ENCODE measurements at places on chromosomes 11 and 22.

- peak; percentile 45 for DNase-seq
Observed at GRCh38 chr11:78138694-78139421, 568 bp downstream of the ALG8 start.

DNA sequence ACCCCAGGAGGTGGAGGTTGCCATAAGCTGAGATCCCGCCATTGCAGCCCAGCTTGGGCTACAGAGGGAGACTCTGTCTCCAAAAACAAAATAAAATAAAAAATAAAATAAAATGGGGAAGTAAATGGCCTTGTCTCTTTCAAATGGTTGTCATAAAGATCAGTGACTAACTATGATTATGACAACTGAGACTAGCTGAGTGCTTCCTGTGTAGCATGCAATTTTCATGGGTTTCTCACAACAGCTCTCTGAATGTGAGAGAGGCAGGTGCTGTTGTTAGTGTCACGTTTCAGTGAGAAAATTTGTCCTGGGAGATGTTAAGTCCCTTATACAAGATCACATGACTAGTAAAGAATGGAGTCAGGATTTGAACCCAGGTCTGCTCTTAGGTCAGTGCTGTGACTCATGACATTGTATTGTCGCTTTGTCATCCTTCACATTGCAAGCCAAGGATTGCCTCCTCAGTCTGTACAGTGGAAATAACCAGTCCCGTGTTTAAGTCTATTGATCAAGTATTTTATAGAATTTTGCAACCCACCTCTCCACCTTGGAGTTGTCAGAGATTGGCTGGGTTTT is 163.3 kb upstream of the CCDC90B start:
- no peak for DNase-seq

DNA sequence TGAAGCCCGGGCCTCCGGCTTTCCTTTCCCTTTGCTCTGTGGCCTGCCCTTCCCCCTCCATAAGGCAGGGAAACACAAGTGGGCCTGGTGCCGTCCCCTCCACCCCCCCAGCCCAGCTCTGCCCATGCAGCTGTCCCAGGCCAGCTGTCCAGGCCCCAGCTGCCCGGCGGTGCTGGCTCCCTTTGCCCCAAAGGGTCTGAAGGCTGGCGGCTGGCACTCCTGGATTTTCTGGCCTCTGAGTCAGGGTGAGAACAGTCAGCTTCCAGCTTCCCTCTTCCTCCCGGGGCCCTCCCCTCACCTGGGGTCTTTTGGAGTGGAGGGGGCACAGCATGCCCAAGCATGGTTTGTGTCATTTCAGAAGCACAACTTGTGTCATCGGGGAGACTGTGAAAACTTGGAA is 27.8 kb downstream of the CD82 start:
- DNase-seq, result no peak

- DNase-seq, result no peak
Observed at GRCh38 chr22:49179886-49180682, 647.6 kb downstream of the BRD1 start.

- DNase-seq, result no peak
Observed at GRCh38 chr11:120815319-120816100, 208.4 kb upstream of the TBCEL start.

DNA sequence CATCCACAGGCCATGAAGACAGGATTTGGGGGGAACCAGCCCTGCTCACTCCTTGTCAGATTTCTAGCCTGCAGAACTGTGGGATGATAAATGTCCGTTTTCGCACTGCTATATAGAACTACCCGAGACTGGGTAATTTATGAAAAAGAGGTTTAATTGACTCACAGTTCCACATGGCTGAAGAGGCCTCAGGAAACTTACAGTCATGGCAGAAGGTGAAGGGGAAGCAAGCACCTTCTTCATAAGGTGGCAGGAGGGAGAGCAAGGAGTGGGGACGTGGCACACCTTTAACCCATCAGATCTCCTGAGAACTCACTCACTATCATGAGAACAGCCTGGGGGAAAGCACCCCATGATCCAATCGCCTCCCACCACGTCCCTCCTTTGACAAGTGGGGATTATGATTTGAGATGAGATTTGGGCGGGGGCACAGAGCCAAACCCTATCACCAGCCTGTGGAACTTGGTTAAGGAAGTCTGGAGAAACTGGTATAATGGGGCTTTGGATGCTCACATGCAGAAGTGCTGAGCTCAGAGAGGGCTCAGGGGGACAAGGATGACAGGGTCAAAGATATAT is 50.7 kb downstream of the MYEOV start:
- DNase-seq, result no peak

DNA sequence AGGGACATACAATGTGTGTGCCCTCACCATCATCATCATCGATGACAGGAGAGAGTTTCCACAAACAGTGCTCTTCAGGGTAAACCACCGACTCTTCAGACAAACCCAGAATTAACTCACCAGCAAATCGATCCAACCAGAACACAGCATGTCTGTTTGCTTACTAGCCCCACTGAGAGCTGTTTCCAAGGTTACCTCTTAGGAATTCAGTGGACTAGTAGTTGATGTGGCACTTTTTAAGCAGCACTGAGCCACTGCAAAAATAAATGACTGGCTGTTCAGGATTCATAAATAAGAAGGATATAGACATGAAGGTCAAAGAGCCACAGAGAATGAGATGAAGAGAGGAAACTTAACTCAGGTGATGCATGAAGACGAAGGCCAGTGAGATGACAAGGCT is 83.1 kb downstream of the PARVA start:
- DNase-seq, result no peak

DNA sequence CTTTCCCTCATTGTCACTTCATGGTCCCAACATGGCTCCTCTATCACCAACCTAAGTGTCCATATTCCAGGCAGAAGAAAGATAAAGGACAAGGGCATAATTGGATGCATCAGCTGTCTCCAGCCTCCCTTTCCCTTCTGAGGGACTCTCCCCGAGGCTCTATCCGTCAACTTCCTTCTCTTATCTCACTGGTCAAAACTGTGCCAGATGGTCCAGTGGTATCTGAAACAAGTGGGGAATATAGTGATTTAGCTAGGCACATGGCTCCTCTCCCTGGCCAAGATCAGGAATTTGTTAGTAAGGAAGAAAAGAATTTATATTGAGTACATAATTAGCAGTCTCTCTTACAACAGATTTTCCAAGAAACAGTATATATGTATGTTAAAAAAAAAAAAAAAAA is 12.6 kb upstream of the SPON1 start:
- DNase-seq, result no peak

GRCh38 chr22:48250937-48251530 is 1488.6 kb downstream of the TBC1D22A start:
- DNase-seq, result no peak

DNA sequence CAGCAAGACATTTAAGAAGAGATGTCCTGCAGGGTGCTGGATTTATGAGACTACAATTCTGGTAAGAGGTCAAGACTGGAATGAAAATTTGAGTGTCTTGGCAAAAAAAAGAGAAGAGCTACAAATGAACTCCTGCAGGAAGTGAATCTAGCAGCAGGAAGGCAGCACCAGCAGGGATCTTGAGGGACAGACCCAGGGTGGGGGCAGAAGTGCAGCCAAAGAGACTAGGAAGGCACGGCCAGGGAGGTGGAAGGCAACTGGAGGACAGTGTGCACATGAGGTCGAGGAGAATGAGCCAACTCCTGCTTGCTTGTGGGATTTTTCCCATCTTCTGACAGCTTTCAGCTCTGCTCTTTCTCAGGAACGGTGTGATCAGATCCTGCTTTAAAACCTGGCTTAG is 263.2 kb downstream of the BUD13 start:
- DNase-seq, result no peak

DNA sequence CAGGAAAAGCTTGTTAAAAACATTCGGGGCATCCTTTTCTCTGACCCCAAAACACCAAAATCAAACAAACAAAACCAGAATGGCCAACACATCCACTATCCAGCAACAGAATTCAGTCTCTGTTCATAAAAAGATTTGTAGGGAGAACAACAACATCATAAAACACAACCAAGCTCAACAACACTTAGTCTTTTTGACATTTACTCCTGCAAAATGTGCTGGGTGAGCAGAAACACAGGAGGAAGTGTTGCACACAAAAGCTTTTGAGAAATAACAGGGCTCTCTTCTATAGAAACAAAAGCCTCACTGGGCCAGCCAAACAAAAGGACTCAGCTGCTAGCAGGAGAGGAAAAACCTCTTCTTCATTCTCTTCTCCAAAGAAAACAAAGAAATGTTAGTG is 736.0 kb upstream of the CCDC90B start:
- DNase-seq, result no peak

GRCh38 chr11:43802509-43802908 is 78.1 kb upstream of the ALKBH3 start:
- DNase-seq, result no peak

DNA sequence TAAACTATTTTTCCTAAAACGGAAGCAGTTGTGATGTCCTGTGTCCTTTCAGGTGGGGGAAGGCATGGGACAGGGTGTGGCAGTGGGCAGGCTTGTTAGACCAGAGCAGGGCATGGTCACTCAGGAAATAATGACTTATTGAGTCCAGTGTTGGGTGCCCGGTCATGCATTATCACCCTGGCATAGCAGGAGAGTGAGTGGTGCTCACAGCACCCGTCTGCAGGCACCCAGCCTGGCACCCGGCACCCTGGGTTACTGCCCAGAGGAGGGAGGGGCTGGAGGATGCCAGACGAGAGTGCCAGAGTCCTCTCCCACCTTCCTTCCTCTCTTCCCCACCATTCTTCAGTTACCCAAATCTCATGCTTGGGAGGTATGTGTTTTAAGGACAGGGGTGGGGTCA is 59.1 kb downstream of the ST3GAL4 start:
- no peak for DNase-seq

GRCh38 chr11:2518983-2519340 is 74.2 kb downstream of the KCNQ1 start:
- DNase-seq, result no peak

- DNase-seq, result no peak
Observed at GRCh38 chr11:27330633-27331270, 32.3 kb downstream of the CCDC34 start.

DNA sequence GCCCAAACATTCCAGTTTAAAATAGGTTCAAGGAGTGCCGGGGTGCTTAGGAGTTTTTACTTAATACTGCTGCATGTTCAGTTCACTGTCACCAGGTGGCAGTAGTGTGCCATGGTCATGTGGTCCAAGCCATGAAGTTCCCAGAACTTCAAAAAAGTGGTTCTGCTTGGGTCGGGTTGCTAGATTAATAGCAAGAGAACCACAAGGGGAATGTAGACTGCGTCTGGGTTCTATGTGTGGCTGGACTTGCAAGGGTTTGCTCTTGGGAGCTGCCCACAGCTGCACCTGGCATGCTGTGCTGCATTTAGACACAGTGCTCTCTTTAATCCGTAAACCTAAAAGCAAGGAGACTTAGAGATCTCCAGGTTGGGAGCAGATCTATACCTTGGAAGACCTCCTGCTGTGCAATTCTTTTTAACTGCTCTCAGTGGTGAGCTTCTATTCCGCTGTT is 6.5 kb upstream of the SPON1 start:
- peak; percentile 48 for DNase-seq

GRCh38 chr11:70470127-70470526 is 71.8 kb downstream of the CTTN start:
- no peak for DNase-seq

DNA sequence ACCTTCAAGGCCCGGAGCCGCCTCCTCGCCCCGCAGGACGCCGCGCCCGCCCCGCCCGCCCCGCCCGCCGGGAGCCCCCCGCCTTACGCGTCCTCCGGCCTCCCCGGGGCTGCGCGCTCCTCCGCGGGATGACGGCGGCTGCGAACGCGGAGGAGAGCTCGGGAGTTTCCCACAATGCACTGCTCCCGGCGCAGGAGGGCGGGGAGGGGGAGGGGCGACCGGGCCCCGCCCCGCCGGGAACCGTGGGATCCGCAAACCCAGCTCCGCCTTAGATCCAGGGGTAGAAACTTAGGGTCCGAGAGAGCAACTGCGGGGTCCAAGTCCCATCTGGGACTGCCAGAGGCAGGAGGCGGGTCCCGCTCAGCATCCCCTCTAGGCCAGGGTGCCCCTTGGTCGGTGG is at the start of gene CEND1:
CEND1 (minus strand) TSS at position 148 of the 400 bp plus-strand sequence. CDS start 1,514 bp downstream, outside the sequence.
- no peak for DNase-seq

DNA sequence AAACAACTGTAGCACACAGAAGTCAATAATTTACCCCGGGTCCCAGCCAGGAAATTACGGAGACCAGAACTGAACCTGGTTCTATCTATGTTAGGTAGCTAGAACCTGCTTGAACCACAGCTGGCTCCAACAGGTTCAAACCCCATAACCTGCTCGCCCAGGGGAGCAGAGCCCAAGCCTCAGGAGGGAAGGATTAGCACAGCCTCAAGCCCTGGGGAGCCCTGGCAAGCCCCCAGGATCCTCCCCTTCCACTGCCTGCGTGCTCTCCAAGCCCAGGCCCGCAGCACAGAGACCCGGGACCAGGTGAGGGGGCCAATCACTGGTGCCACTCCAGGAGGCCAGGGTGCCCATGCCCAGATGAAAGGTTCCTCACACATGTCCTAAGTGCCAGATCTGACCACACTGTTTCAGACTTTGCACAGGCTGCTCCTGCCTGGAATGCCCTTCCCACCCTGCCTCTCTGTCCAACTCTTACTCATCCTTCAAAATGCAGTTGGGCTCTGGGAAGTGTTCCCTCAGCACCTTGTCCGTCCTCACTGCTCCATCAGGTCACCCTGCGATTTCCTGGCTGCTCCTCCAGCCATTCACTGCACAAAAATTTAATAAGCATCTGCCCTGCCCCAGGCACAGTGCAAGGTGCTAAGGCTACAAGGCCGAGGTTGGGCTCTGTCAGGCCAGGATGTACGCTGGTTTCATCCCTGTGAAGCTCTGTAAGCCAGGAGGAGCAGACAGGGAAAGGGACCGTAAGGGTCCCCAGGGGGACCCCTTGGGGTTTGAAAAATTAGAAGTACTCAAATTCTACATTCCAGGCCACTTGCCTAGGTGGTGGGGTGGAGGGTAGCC is 32.2 kb downstream of the ARRB1 start:
- DNase-seq, result no peak

- DNase-seq, result no peak
Observed at GRCh38 chr11:14362611-14363010, 3.6 kb upstream of the RRAS2 start.

GRCh38 chr11:30510750-30511149 is 75.4 kb downstream of the MPPED2 start:
- no peak for DNase-seq

DNA sequence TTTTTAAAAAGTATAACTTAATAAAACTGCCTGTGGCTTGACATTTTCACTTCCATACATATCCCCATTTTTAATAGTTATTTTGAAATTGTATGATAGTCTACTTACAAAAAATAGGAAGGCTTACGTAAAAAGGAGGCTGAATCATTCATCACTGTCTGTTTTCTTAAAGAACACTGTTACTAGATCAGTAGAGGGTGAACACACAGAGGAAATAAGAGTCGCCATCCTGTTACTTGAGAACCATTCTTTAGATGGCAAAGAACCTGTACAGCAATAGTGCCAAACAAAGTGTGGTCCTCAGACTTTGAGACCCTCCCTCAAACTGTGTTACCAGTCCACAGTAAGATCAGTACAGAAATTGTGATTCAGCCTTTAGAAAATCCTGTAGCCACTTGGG is 180.7 kb downstream of the PGR start:
- DNase-seq, result no peak

GRCh38 chr11:82303671-82304070 is 430.0 kb downstream of the FAM181B start:
- no peak for DNase-seq

- DNase-seq, result no peak
Observed at GRCh38 chr11:77592727-77593126, 3.0 kb downstream of the AQP11 start.

- no peak for DNase-seq
Observed at GRCh38 chr11:127034973-127035372, 34.4 kb upstream of the KIRREL3 start.

Measured in SW480 (cell line).